ENCODE measurements at places on chromosomes 3 and 15.

DNA sequence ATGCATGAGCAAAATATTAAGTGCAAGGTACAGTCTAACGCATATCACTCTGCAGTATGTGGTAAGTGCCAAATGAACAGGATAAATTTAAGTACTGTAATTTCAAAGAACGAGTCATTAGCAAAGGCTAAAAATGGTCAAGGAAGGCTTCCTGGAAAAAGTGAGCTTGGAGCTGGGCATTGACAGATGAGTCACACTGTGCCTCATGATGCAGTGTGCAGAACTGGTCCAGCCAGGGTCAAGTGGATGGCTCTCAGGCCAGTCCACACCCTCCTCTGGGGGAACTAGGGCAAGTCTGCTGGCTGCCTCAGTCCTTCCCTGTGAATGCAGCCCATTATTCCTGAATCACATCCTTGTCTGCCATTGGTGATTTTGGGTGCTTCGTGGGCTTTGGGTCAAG, 76.3 kb downstream of the CACNA1D start:
- DNase-seq, result no peak

DNA sequence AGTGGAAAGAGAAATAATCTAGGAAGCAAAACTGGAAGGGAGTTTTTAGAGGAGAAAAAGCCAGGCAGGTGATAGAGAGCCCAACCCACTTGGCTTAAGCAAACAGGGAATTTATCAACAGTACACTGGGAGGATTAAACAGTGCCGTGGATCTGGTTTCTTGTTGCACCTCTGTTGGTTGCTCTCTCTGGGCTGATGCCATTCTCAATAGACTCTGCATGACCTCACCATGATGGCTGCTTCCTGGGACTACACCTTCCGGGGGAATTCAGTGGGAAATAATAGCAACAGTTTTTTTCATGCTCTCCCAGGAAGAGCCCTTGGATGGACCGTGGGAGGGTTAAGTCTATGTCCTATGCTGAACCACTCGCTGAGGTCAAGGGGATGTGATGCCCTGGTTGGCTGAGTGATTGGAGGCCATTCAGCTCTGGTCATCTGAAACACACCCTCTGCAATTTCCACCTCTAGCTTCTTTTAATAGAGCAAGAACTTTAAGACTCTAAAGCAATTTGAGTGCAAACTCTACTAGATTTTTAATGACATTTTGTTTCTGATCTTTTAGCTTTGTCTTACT, 74.2 kb downstream of the EPHB1 start:
- no peak for DNase-seq

DNA sequence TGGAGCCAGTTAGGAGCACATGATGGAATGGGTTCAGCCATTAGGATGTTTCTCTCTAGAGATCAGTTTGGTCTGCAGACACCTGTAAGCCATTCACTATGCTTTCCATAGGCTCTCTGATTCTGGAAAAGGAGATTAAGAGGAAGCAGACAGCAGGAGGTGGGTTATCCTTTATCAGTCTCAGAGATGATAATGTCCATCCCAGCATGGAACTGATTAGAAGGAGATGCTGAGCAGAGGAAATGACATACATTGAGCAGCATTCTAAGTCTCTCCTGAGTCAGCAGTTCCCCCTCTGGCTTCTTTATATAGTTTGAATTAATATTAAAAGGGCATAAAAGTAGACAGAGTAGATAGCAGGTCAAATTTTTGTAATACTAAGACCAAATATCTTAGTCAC, 591.1 kb downstream of the GBE1 start:
- no peak for DNase-seq

DNA sequence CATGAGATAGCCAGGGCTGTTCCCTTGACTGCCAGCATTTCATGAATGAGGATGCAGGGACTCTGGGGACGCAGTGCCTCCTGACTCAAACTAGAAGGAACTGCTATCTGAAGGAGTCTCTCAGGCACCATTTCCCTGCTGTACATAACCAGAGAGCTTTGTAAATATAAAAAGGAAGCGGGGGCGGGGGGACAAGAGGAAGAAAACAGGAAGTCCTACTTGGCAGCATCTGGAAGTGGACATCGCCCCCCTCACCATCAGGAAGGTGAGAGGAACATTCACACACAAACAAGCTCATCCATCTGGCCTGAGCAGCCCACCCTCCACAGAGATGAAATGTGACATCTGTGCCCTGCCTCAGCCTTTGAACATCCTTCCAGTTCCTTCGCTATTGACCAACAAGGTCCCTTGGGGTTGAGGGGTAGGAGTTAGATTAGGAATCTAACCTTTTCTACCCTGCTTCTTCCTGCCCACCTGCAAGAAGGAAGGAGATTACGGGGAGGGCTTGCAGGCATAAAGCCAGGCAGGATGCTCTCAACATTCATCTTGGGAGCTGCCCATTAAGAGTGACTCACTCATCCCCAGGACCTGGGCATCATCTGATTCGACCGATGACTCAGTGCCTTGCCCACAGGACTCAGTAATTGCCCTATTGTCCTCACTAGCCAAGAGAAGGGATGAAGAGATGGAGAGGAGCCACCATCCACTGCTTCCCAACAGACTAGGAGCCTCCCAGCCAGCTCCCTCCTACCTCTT, 31.9 kb downstream of the SH3BP5 start:
- DNase-seq, result no peak

DNA sequence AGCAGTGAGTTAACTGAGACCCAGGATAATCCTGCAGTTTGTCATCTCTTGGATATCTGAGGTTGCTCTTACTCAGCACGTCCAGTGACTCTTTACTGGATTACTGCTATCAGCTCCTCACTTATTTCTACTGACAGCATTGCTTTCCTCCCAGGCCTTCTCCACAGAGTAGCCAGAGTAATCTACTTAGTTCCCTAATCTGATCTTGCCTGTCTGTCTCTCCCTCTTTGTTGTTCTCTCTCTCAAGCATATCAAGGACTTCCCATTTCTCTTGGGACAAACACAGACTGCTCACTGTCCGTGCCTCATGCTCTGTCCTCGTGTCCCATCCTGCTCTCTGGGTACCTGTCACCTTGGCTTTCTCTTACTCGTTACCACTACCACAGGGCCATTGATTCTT, 376.2 kb downstream of the FEZF2 start:
- no peak for DNase-seq

DNA sequence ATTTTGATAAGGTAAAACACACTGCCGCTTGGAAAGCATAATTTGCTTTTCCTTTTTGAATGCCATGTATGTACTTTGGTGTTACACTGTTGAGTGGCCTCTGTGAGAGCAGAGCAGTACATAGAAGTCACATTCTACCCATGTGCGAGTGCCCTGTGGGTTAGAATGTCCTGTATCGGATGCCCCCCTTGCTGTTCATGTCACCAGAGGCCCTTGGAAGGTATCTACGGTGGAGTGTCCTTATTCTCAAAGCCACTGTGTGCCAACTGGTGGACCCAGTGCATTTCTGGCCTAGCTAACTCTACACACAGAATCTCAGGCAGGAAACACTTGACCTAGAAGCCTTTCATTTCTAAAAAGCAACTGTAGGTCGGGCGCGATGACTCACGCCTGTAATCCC, 137.0 kb downstream of the GHSR start:
- no peak for DNase-seq

- no peak for DNase-seq
Observed at GRCh38 chr15:96345560-96346399, 15.3 kb downstream of the NR2F2 start.

All from stimulated activated naive CD4-positive, alpha-beta T cell (primary cell).